Stimulated activated CD8-positive, alpha-beta memory T cell treated with anti-CD3 and anti-CD28 coated beads, Interleukin-7, amount 100 ng/mL, for 1 hour (primary cell): ENCODE measurements at places on chromosomes 6 and 20.

DNA sequence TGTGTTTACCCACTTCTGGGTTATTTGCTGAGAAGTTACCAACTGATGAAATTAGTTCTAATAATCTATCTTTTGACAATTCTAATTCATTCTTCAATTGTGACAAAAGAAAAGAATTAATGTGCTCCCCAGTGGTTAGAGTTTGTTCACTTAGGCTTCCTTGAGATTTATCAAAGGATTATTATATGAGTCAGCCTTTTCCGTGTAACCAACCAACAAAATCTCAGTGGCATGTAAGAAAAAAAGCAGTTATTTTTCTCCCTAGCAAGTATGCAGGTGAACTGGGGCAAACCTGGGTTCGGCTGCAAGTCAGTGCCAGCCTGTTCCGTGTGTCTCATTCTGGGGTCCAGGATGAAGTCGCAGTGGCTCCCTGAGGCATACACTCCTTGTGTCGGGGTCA is 28.8 kb upstream of the HIVEP1 start:
- DNase-seq = no peak

- no peak for DNase-seq
These were observed 20.7 kb downstream of the RAB22A start for GRCh38 chr20:58330249-58330648.

DNA sequence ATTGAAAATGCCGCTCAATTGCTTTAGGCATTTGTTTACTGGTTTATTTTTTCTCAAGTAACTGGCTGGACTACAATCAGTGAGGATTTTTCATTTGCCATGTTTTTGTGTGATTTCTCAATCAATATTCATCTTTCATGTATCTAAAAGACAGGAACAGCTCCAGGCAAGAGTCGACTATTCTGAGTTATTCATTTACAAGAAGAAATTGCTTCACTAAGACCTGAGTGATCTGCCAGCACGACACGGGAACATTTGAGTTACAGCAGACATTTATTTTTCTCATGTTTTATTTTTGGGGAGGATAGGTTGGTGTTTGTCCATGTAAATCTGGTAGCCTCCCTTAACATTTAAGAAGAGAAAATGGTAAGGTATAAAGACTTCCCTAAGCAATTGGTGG is 124.1 kb downstream of the CBLN4 start:
- no peak for DNase-seq

DNA sequence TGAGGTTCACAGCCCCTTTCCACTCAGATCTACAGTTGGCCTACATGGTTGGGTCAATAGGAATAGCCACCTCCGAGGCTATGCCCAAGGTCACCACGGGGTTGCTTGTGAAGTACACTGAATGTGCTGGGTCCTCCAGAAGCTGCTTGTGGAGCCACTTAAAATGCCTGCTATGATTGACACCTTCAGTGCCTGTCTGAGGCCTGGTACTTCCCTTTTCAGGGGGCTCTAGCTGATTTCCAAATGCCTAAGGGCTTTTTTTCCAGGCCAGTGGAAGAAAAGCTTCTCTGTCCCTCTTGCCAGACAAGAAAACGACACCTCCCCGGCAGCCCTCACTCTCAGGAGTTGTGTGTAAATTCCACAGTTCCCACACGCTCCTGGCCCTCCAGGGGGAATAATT is 6.3 kb upstream of the NXT1 start:
- DNase-seq = no peak

GRCh38 chr20:51354191-51354768 is 188.2 kb downstream of the NFATC2 start:
- no peak for DNase-seq

- no peak for DNase-seq
These were observed 10.0 kb downstream of the UCKL1 start for GRCh38 chr20:63945921-63946920.

DNA sequence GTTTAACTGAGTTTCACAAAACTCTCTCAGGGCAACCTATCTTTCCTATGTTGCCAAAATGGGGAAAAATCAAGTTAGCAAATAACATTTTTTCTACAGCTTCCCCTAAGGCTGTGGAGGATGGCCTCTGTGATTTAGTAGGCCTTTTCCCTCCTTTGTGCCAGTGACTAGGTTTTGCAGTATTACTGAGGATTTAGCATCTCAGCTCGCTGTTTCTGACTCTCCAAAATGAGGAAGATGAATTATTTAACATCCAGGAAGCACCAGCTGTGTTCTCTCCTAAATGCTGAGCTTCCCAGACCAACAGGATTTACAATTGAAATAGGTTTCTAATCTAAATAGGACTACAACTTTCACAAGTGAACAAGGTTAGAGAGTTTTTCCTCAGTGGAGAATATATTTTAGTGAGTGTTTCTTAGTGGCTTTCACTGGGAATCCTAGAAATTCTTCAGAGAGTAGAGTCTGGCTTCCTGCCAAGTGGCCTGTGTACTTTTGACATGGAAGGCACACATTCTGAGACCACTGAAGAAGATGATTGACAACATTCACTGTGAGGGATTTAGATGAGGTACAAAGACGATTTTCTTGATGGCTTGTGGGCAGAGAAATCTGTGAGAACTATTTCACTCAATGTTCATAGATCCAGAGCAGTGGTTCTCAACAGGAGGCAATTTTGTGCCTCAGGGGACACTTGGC is 62.4 kb downstream of the PTCHD4 start:
- DNase-seq = no peak

GRCh38 chr6:119350952-119351372 is 1.4 kb upstream of the MAN1A1 start:
- no peak for DNase-seq

- DNase-seq = no peak
These were observed 6.1 kb downstream of the PTPRT start for GRCh38 chr20:43183536-43184070.

DNA sequence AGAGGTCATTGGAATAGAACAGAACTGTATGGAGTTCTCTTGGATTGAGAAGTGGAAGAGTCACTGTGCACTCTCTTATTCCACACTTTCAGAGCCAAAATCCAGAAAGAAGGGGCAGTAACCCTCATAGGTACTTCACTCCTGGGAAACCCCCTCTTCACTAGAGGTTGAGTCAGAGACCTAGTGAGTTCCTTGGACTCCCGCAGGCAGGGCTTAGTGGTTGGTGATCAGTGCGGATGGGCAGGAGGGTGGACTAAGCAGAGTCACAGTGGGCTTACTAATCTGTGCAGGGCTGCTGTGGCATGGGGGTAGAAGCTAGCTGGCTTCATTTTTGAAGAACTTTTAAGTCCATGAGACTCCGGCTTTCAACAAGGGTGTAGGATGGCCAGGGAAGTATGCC is 95.0 kb upstream of the MLN start:
- DNase-seq = no peak

DNA sequence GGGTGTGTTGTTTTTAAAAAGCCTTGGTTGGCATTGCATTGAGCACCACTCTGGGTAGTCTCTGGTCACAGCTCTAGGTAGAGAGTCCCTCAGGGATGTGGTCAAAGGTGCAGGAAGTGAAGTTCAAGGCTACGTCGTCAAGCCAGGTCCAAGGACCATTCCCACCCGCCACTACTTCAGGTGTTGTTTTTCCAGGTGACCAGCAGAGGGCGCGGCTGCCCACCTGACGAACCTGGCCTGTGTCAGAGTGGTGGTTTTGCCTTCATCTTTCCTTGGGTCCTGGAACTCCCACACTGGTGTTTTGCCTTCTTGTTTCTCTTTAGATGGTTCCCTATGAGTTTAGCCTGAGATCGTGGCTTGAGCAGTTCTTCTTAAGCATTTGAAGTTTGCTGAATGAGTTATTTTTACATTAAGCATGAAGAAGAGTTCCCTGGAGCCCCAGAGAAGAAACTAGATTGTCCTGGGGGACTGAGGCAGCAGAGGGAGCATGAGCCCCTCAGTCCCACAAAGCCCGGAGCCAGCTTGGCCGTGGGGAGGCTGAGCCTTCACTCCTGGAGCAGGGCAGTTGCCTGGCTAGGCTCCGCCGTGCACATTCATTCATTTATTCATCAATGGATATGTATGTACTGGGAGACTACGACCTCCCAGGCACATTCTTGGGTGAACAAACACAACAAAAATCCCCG is 5.6 kb upstream of the PHACTR3 start:
- no peak for DNase-seq

DNA sequence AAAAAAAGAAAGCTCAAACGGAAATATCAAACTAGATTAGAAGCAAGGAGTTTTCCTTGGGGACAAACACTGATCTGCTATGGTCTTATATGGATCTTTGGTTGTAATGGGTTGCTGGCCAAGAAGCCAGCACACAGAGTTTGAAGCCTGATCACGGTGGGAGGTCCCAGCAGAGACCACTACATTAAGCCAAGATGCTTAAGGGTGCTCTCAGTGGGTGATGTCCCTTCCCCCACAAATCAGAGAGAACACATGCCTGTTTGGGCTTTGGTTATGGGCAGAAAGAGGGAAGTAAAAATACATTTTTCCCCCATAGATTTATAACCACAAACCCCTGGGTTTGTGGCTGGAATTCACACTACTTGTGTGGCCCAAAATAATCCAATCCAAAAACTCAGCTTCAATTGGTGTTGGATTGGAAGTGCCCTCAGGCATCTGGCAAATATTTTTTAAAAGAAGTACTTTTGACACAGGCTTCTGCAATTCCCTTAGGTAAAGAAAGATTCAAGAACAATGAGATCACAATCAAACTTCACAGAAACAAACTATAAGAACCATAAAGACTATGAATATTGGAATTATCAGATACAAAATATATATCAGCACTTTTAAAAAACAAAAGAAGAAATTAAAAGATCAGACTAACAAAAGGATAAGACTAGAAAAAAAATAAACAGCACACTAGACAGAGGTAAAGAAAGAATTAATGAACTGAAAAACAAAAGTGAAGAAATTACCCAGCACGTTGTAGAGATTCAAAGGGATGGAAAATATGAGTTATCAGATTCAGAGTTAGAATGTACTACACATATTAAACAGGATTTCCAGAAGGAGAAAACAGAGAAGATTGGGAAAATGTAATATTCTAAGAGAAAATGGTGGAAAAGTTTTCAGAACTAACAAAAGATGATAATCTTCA is 44.7 kb downstream of the ESF1 start:
- no peak for DNase-seq

GRCh38 chr6:155216312-155217046 is 47.3 kb upstream of the CLDN20 start:
- DNase-seq = no peak

DNA sequence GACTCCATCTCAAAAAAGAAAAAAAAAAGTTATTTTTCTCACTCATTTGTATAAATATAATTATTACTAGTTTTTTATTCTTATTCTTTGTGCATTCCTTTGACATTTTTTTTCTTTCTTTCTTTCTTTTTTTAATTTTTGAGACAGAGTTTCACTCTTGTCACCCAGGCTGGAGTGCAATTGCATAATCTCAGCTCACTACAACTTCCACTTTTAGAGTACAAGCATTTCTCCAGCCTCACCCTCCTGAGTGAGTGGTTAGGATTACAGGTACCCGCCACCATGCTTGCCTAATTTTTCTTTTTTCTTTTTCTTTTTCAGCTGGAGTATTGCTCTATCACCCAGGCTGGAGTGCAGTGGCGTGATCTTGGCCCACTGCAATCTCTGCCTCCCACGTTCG is 51.4 kb upstream of the JARID2 start:
- no peak for DNase-seq

- DNase-seq = no peak
These were observed at the start of gene GSTA3 for GRCh38 chr6:52909531-52909930. Gene GSTA3 (minus strand): TSS chr6:52909698. CDS start chr6:52905834, 3,864 bp downstream.

- no peak for DNase-seq
These were observed 147.8 kb downstream of the EDN3 start for GRCh38 chr20:59448196-59448595.
